ENCODE measurements at places on chromosomes 16 and 17.

GRCh38 chr16:57235128-57236021 lies 9.7 kb upstream of the ARL2BP start:
- no peak for DNase-seq

- DNase-seq, result no peak
Measured at GRCh38 chr16:35200662-35201061, 1741.2 kb downstream of the TP53TG3F start.

GRCh38 chr16:71430744-71431143 lies 11.1 kb downstream of the TLE7 start:
- no peak for DNase-seq

- DNase-seq, result no peak
Measured at GRCh38 chr17:38357486-38358123, 6.0 kb downstream of the SOCS7 start.

GRCh38 chr16:4747906-4748681 lies 13.8 kb downstream of the DNAAF8 start:
- DNase-seq, result no peak

DNA sequence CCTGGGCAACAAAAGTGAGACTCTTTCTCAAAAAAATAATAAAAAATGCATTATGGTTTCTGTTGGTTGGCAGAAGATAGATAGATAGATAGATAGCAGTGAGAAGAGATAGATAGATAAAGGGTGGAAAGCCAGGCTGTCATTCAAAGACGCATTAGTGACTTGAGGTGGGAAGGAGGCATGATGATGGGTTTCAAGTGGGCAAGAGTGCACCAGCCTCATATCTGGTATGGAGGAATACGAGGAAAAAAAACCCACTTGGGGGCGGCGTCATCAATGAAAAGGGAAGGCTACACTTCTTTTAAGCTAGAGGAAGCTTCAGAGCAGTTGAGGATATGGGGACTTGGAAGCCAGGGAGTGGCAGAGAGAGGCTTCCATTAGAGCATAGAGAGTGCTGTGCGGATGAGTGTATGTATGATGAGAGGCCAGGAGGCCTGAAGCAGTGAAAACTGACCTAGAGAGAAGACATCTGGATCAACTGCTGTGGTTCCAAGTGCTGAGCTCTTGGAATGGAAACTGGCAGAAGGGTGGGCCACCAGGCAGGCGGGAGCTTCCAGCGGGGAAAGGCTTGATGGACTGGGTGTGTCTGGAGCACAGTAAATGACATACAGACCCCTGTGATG lies 31.8 kb downstream of the CEP95 start:
- no peak for DNase-seq

DNA sequence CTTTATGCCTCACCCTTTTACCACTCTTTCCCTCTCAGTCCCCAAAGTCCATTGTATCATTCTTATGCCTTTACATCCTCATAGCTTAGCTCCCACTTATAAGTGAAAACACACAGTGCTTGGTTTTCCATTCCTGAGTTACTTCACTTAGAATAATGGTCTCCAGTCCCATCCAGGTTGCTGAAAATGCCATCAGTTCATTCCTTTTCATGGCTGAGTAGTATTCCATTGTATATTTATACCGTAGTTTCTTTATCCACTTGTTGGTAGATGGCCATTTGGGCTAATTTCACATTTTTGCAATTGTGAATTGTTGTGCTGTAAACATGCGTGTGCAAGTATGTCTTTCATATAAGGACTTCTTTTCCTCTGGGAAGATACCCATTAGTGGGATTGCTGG lies 597.3 kb downstream of the WWOX start:
- DNase-seq, result no peak

- DNase-seq, result no peak
Measured at GRCh38 chr17:64130559-64131001, 636 bp upstream of the ERN1 start.

GRCh38 chr16:89670496-89671431 lies 13.1 kb downstream of the SPATA33 start:
- DNase-seq, result no peak

DNA sequence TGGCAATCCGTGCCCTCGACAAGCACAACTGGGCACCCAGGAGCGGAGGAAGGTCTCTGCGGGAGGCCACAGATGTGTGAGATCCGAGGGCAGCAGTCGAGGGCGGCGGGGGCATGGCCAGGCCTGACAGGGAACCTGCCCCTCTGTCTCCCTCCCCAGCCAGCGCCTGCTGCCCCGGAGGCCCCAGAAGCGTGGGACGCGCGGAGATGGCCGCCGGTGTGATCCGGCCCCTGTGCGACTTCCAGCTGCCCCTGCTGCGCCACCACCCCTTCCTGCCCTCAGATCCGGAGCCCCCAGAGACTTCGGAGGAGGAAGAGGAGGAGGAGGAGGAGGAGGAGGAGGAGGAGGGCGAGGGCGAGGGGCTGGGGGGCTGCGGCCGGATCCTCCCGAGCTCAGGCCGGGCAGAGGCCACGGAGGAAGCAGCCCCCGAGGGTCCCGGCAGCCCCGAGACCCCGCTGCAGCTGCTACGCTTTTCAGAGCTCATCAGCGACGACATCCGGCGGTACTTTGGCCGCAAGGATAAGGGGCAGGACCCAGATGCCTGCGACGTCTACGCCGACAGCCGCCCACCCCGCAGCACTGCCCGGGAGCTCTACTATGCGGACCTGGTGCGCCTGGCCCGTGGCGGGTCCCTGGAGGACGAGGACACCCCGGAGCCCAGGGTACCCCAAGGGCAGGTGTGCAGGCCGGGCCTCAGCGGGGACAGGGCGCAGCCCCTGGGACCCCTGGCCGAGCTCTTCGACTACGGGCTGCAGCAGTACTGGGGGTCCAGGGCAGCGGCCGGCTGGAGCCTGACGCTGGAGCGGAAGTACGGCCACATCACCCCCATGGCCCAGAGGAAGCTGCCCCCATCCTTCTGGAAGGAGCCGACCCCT lies 1.7 kb downstream of the PERCC1 start:
- no peak for DNase-seq

GRCh38 chr16:69917739-69918138 lies 33.4 kb upstream of the CLEC18A start:
- no peak for DNase-seq

GRCh38 chr16:74092336-74092735 lies 204.3 kb upstream of the PSMD7 start:
- no peak for DNase-seq

GRCh38 chr17:82864713-82865248 lies 25.0 kb upstream of the ZNF750 start:
- DNase-seq, result no peak

- DNase-seq, result no peak
Measured at GRCh38 chr16:55349867-55350266, 25.9 kb downstream of the IRX6 start.

DNA sequence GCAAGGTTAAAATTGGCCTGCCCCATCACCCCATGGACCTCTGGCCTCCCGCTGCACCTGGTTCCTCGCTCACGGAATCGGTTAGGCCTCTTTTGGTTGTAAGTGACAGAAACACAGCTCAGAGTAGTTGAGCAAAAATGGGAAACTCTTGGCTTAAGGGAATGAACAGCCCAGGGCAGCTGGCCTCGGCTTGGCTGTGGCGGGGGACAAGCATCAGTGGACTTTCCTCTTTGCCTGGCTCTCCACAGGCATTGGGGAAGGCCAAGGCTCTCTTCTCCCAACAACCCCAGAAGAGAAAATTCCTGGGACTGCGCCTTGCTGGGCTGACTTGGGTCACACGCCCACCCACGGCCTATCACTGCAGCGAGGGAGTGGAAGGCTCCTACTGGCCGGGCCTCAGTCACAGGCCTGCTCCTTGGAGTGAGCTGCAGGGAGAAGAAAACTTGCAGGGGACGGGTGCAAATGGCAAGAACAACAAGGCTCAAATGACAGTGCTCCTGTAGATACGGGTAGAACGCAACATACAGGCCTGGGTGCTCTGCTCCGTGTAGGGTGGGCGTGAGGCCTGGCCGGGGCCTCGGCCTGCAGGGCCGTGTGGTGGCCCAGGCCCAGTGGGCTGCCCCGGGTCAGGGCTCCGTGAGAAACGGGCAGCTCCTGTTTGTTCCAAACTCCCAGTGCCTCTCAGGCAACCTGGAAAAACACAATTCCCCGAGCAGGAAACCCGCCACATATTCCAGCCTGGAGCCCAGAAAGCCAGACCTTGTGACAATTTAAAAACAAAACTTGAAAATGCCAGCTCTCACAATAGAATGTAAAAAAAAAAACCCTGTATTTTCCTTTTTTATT lies 25.0 kb upstream of the ATP2A3 start:
- no peak for DNase-seq

GRCh38 chr16:19116711-19117449 lies 3.1 kb downstream of the ITPRIPL2 start:
- DNase-seq, result no peak

DNA sequence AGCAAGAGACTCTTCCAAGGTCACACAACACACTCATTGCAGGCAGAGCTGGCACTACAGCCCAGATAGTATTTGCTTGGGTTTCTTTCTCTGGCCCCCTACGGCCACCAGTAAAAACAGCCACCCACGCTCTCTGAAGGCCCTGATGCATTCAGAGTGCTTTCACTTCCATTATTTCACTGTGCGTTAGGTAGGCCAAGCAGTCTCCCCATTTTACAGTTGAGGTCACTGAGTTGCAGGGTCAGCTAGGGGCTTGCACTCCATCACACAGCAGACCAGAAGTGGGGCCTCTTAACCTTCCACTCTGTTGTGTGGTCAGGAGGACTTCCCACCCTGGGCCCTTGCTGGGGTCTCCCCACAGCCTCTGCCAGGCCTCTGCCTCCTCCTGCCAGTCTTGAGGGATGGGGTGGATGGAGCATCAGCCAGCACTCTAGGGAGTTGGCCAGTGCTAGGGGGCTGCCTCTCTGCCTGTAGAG lies 2.5 kb downstream of the TBX21 start:
- DNase-seq, result no peak

DNA sequence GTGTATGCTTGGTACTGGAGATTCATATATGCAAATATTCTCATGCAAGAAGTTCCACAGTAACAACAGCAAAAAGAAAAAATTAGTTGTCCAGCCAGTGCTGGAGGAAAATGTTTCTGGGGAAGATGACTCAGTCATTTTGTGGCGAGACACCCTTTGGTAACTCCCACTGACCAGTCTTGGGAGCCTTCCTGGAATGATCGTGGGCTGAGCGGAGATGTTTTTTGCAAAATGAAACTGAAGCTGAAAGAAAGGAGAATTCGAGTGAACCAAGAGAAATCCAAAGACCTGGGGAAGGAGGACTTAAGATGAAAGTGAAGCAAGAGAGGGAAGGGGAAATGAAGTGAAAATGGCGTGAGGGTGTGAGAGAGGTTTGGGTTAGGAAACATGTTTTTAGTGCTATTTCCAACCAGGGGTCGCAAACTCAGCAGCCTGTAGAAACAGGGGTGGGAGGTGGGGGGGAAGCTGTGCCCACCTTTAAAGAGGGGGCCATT lies 5.2 kb downstream of the ITPRIPL2 start:
- no peak for DNase-seq

- DNase-seq, result no peak
Measured at GRCh38 chr17:20156196-20157000, 147.2 kb downstream of the SPECC1 start.

DNA sequence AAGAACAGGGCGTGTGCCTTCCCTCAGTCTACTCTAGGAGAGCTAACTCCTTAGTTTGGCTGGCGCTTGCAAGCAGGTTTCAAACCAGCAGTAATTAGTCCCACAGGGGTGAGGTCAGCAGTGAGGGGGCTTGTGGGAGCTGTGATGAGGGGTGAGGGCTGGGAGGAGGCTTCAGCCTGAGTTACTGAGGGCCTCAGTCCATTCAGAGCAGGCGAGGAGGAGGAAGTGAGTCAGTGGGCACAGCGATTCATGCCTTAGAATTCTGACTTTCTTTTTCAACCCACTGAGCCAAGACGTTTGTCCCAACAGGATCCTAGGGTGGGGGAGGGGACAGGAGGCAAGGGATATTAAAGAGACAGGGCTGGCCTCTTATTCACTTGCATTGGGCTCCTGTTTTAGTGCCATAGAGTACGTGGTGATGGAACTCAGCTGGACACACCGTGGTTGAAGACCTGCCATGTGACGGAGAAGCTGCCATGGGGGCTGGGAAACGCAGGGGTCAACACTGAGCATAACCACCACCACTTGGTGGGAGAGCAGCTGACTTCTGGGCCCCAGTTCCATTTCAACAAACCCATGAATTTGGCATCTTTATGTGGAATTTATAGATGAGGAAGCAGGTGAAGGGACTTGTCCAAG lies 8.3 kb upstream of the ITGA3 start:
- DNase-seq, result no peak

DNA sequence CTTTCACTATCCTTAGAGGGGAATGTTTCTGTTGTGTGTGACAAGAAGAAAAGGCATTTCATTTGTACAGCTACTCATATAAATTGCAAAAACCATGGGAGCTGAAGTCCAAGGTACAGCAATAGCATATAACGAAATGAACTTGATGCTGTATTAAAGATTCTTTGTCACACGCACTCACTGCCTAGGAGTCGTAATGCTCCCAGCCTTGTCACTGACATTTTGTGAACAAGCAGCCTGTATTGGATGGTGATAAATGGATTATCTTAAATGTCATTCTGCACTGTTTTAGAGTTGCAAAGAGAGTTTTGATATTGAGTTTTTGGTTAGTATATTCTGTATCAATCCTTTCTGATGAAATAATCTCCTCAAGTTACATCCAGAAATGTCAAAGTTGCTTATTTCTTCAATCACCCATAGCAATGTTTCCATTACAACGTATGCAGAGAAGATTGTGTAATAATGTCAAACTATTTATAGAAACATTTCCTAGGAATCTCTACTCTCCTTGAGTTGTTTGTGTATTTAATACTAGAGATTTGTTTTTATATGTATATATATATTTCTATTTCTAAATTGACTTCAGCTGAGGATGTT lies 270.6 kb downstream of the FTO start:
- DNase-seq, result no peak

Measured in cortex of kidney (tissue), 1 donor.